ENCODE measurements at places on chromosomes 2 and 18.

DNA sequence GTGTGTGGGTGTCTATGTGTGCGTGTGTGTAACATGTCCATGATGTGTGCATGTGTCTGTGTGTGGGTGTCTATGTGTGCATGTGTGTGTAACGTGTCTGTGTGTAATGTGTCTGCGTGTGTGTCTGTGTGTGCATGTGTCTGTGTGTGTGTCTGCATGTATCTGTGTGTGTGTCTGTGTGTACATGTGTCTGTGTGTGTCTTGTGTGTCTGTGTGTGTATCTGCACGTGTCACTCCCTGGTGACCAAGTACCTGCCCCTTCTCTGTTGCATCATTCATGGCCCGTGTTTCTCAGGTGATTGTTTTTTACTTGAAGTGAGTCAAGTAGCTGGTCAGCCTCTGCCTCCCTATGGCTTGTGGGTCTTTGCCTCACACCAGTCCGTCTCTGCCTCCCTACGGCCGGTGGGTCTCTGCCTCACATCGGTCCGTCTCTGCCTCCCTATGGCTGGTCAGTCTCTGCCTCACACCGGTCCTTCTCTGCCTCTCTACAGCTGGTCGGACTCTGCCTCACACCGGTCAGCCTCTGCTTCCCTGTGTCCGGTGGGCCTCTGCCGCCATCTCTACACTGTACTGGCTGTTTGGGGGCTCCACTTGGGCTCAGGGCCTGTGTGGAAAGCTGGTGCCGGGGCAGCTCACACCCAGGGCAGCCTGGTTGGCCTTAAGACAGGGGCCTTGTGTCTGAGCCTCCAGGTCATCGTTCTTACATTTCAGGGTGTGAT is 31.6 kb downstream of the KCNG2 start:
- DNase-seq: no peak

DNA sequence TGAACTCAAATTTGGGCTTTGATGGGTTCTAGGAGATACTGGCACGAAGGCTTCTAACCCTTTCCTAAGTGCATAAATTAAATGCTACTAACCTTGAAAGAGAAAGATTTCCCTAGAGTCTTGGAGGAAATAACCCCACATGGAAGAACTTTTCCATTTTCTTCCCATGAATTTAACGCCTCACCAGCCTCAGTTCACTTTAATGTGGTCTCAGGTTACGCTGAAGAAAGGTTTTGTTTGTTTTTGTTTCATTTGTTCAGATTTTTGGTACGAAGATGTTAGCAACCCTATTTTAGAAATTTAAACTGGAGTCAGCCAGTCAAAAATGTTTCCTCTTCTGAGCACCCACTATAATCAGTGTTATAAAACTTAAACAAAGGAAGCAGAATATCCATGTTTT is 30.7 kb downstream of the METTL4 start:
- DNase-seq: no peak

DNA sequence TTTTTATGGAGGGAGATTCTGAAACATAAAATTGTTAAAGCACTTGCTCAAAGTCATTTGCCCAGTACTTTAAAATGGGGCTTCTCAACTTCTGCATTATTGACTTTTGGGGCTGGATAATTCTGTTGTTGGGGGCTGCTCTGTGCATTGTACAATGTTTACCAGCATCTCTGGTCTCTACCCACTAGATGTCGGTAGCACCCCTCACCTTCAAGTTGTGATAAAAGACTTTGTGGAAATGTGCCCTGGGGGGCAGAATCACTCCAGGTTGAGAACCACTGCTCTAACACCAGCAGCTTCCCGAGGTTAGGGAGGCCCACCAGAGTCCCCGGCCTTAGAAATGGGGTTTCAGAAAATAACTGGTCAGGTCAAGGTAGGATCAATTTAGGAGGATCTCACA is 26.8 kb upstream of the CUL3 start:
- DNase-seq: no peak

- DNase-seq: no peak
Measured at GRCh38 chr2:28325567-28326468, 66.8 kb upstream of the FOSL2 start.

DNA sequence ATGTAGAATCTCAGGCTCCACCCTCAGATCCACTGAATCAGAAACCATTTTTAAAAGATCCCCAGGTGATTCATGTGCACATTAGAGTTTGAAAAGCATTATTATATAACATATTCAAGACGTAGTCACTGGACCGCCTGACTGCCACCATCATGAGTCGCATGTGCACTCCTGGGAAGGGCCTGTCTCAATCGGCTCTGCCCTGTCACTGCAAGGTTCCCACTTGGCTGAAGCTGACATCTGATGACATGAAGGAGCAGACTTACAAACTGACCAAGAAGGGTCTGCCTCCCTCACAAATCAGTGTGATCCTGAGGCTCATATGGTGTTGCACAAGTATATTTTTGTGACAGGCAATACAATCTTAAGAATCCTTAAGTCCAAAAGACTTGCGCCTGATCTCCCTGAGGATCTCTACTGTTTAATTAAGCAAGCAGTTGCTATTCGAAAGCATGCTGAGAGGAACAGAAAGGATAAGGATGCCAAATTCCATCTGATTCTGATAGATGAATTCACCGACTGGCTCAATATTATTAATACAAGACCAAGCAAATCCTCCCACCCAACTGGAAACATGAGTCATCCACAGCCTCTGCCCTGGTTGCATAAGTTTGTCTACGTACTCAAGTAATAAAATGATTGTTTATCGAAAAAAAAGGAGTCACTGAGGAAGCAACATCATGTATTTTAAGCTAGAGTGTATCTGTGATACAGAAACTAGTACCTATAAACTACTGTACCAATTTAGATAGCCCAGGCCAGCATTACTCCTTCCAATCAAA is 26.2 kb downstream of the ATAD2B start:
- no peak for DNase-seq

GRCh38 chr18:74013955-74014354 is 133.7 kb downstream of the FBXO15 start:
- DNase-seq: no peak

DNA sequence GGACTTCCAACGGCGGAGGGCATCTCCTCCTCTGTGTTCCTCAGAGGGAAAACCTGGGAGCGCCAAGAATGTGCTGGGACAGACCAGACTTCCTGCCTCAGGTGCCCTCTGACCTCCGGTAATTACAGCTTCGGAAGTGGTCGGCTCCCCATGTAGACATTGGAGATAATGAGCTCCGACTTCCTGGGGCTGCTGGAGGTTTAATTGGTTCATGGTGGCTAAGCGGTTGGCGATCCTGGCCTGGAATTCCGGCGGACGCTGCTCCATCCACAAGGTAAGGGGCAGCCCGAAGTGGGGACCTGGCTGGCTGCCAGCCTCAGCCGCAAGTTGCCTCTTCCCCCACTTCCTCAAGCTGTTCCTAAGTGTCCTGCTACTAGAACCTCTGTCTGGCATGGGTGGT is 83.2 kb upstream of the EPC2 start:
- no peak for DNase-seq

DNA sequence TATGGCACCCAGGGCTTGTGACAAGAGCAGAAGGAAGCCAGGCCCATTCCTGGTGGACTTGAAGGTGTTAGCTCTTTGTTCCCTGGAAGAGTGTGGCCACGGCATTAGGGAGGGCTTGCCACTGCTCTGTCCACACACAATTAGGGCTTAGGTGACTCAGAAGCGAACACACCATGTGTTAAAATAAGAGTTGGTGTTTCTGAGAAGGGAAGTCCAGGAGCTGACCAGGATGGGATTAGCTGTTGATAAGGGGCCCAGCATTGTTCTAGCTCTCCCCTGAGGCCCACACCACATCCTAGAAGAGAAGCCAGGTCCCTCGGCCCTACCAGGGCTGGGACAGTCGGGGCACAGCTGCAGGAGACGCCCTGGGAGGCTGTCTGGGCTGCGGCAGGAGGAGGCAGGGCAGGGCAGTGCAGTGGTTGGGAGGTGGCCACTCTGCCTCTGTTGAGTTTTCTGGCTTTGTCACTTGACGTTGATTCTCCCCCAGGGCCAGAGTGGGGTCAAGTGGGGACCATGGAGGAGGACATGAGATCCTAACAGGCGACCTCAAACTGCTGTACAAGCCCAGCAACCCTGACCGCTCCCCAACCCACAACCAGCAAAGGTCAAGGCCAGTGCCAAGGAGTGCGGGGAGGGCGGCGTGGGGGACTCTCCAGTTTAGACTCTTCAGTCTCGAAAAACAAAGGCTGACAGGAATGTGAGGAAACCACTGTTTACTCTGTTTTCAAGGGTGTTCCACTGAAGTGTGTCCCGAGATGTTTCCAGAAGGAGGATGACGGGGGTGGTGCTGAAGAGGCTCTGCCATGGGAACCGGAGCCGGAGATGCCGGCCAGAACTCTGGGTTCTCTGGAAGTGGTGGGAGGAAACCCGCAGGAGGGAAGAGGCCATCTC is 16.8 kb downstream of the GNLY start:
- DNase-seq: no peak

DNA sequence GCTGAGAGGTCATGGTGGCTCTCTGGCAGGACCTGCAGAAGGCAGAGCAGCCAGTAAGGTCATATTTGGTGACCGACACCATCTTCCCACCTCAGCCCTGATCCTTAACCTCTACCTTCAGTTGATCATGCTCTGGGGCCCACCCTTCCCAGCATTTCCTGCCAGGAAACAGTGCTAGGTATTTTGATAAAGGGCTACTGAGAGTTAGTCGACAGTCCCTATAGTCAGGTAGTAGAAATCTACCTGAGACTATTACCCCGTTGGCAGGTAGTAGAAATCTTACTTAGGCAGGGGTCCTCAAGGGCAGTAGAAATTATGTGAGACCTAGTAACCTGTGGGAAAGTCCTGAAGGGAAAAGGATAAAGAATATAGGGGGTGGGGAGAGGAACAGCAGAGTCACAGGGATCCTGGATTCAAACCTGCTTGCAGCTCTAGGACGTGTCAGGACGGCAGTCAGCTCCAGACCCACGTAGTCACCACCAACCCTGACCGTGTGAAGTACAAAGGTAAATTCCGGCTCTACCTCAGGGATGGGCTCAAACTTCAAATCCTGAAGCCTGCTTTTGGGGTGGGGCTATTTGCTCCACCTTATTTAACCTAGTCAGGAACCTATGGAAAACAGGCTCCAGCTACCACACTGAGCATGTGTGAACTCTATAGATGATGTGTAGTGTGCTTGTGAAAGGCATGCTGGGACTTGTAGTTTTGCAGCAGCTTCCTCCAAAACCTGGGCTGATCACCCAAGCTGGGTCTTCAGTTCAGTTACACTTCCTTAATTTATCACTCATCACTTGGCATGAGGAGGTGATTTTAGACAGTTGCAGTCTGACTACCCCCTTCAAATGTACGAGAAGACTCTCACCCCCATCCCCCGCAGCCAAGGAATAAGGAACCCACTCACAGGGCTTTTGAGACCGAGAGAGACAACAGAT is at the start of gene DQX1:
Gene DQX1 (minus strand): TSS at position 515 of the 932 bp plus-strand sequence. CDS start 502 bp downstream, at position 13.
- DNase-seq: no peak

GRCh38 chr2:104975371-104975770 is 62.5 kb upstream of the MRPS9 start:
- no peak for DNase-seq

DNA sequence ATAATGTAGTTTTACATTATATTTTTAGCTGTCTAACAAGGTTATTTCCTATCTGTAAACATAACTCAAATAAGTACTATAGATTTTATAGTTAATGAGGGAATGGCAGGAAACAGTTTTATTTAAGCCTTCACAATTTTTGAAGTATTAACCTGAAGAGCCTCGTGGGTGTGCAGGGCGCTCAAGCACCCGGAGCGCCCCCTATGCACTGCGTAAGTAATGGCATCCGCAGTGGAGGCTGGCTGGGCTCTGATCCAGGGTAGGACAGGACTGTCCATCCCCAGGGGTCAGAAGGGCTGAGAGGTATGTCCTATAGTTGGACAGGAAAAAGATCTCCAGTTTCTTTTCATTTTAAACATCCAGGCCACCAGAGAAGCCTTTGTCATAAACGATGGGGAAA is 8.2 kb upstream of the GBX2 start:
- no peak for DNase-seq

GRCh38 chr2:174121175-174121574 is 127.2 kb downstream of the OLA1 start:
- no peak for DNase-seq

GRCh38 chr2:46519265-46519664 is 39.9 kb downstream of the TMEM247 start:
- DNase-seq: no peak

DNA sequence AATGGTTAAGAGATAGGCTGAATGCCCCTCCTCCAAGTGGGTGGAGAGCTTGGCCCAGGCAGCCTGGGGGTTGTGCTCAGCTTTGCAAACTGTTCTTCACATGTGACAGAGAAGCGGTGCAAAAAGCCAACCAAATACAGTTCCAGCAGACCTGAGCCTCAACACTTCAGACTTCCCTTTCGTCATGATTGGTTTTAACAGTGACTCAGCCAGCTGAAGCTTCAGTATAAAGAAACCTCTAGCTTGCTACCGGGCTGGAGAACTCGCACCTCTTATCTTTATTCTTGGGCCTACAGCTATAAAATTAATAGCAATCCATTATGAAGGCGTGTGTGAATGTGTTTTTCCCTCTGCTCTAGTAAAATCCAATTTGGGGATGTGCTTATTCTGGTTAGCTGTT is 20.0 kb downstream of the SETBP1 start:
- DNase-seq: no peak

GRCh38 chr2:25341011-25341727 is 556 bp downstream of the DNMT3A start:
- DNase-seq: no peak

DNA sequence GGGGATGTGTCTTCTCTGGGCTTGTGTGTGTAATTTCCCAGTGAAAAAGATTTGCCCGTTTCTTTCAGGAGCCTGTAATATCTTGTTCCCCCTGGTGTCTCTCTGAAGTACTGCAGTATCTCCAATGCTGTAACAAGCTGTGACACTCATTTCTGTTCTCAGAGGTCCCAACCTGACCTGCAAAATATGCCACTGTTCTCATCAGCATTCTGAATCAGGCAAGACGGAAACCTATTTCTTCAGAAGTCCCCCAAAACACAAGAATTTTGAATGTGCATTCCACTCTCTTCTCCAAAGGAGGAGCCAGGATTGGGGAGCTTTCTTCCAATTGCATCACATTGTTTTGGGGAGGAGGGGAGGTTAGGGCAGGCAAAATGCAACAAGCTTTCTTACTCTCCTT is 77.0 kb upstream of the CNGA3 start:
- DNase-seq: no peak

DNA sequence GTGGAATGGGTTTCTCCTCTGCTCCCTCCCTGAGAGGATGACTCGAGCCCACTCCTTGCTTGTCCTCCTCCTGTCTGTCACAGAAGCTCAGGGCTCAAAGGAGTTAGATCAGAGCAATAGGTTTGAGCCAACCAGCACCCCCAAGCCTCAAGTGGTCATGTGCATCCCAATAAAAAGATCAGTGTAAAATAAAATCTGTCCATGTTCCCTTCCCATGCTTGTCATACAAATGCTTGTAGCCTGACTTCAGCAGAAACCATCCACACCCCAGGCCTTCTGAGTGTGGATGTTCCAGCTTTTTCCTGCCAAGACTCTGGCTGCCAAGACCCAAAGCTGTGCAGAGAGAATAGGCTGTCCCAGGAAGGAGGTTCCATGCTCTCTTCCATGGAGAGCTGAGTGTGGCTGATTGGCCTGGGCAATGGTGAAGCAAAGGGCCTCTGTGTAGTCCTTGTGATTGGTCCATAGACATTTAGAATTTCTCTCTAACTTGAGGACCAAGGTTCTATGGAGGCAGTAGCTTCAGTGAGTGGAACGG is 67.4 kb downstream of the GYPC start:
- DNase-seq: no peak
